Nephron progenitor cell (in vitro differentiated cells): ENCODE measurements at places on chromosomes 7 and 10.

DNA sequence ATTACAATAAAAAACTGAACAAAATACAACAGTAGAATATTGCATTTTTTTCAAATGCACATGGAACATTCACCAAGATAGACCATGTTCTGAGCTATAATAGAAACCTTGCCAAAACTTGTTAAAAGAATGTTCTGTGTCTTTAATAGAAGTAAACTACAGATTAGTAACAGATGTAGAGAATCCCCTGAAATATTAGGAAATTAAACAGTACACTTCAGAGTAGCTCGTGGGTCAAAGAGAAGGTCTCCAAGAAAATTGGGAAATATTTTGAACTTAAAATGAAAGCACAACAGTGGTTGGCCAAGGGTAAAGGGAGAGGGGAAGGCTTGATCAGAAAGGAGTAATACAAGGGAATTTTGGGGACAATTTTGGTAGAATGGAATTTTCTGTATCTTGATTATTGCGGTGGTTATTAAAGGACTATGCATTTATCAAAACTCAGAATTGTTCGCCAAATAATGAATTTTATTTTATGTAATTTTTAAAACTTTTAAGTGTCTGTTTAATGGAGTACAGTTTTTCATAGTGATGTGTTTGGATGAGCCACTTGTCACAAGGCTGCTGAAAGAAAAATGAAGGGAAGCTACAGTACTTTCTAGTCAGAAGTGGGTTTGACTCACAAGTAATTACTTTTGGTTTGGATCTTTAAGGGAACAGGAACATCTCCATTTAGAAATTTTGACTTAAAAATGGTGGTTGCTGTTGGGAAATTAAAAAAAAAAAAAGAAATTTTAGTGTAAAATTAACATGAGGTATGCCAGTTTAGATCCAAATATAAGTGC lies 10.2 kb downstream of the PLEKHA8 start:
- DNase-seq: no peak

DNA sequence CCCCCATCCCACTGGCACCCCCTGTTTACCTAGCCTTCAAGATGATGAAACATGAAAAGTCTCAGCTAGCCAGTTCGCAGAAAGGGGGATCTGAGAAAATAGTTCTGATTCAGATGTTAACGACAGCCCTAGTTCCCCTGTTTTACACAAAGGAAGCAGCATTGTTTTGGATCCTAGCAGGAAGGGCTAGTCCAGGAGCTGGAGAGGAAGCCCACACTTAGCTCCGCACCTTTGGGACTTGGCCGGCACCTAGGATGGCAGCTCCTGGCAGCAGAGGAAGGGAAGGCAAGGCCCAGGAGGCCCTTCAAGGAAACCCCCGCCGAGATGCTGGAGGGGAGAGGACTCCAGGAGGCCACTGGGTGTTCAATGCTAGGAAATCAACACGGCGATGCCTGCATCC lies 29.0 kb upstream of the MGMT start:
- DNase-seq: no peak

DNA sequence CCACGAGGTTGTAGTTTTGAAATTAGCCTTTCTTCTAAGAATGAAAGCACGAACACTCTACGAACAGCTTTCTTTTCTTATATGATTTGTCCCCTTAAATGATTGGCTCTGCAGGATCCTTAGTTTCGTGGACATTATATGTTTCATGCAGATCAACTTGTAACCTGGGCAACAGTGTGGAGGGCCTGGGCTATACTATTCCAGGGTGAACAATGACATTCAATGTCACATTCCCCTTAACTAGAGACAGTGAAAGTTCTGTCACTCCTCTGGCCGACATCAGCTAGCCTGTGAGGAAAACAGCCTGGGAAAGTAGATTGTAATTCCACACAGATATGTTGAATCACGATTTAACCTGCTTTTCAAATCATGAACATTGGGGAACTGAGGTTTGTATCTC lies 23.4 kb downstream of the TAS2R16 start:
- DNase-seq: no peak

GRCh38 chr7:32318300-32319011 lies 171.7 kb downstream of the LSM5 start:
- DNase-seq: no peak

DNA sequence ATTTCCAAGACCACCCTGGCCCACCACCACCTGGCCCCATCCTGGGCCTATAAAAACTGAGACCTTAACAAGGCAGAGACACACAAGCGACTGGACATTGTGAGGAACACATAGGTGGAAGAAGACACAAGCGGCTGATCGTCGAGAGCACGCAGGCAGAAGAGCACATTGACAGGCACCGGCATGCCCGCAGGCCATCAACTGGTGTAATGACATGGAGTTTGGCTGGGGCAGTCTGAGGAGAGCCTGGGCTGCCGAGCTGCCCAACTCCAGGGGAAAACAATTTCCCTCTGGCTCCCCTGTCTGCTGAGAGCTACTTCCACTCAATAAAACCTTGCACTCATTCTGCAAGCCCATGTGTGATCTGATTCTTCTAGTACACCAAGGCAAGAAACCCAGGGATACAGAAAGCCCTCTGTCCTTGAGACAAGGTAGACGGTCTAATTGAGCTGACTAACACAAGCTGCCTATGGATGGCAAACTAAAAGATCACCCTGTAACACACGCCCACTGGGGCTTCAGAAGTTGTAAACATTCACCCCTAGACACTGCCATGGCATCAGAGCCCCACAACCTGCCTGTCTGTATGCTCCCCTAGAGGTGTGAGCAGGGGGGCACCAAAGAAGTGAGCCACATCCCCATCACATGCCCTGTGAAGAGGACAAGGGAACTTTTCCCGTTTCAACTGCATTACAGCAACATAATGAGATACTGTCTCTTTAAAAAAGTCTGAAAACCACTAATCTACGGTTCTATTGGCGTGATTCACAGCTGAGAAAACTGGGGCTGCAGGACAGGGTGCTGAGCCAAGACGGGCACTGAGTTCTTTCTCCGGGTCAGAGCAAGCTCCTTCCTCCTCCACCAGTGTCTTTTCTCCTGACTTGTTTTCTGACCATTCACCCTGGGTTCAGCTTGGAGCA lies 18.5 kb upstream of the TNS3 start:
- no peak for DNase-seq

DNA sequence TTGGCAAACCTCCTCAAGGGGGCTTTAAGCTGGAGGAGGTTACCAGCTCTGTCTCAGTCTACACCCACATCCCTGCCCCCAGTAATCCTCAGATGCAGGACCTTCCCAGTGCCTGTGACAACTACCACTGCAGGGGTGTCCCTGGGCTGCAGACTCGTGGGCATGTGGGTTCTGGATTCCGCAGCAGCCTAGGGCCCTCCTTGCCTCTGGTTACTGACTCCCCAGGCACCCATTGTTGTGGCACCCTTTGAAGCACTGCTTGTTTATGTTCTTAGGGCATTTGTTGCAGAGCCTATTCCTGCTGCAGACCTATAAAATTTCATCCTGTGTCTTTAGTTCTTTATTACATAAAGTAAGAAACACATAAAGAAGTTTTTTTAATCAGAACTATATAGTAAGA lies 51.1 kb upstream of the GJD4 start:
- DNase-seq: no peak

DNA sequence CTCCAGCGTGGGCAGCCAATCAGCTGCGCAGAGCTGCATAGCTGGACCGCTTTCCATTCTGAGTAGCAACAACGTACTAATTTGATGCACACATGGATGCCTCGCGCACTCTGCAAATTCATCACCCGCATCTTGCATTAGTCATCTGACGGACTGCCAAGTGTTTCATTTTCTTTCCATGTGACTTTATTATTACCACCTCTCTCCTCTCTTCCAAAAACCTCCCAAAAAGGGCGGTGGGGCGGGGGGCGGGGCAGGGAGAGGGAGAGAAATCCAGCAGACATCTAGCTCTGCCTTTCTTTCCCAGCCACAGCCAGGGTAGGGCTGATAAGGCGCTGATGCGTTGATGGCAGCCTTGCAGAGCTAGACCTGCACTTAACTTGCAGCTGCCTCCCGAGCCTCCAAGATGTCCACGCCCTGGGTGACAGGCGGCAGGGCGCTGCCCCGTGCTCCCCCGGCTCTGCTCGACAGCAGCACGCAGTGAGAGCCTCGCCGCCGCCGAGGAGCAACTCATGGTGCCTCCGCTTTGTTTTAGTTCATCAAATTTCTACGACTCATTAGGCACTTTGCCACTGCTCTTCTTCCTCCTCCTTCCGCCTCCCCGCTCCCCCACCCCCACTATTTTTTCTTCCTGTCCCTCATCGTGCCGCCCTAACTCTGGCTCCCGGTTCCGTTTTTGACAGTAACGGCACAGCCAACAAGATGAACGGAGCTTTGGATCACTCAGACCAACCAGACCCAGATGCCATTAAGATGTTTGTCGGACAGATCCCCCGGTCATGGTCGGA lies 147.3 kb downstream of the CELF2 start:
- DNase-seq: peak; percentile 45

DNA sequence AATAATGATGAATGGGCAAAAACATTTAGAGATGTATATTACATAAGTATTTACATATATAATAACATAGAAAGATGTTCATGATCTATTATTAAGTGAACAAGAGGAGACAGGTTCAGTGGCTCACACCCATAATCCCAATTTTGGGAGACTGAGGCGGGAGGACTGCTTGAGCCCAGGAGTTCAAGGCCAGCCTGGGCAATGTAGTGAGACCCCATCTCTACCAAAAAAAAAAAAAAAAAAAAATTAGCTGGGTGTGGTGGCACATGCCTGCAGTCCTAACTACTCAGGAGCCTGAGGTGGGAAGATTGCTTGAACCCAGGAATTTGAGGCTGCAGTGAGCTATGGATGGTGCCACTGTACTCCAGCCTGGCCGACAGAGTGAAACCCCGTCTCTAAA lies 12.4 kb downstream of the ARL3 start:
- DNase-seq: no peak

DNA sequence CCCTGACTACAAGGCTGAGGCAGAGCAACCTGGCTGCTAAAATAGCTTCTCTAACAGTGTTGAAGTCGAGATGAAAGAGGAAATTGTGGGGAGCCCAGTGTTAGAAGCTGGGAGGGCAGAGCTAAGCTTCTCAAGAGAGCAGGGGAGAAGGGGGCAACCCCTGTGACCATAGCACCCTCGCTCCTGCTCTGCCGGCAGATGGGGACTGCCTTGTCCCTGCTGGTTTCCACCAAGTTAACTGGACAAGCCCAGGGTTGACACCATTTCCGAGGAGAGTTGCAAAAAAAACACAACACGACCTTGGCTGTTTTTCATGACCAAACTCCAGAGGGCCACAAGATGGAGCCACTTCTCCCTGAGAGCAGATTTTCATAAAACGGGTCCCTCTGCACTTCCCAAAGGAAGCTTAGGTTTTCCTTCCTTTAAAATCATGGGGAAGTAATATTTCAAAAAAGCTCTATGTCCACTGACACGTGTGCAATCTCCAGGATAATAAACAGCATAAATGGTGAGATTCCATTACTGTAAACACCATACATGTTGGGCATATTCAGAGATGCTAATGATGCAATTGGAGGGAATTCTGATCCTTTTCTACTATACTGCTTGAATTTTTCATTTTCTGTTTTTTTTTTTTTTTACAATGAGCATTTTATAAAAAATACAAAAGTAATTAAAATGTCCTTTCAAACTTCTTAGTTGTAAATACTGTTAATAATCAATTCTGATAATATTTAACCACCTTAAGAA lies 140.4 kb downstream of the PIP4K2A start:
- no peak for DNase-seq

GRCh38 chr7:98329791-98330373 lies 48.4 kb downstream of the BRI3 start:
- no peak for DNase-seq

GRCh38 chr10:85784792-85785191 lies 581.8 kb downstream of the GRID1 start:
- DNase-seq: no peak
